ENCODE measurements at places on chromosomes 11 and 22.

DNA sequence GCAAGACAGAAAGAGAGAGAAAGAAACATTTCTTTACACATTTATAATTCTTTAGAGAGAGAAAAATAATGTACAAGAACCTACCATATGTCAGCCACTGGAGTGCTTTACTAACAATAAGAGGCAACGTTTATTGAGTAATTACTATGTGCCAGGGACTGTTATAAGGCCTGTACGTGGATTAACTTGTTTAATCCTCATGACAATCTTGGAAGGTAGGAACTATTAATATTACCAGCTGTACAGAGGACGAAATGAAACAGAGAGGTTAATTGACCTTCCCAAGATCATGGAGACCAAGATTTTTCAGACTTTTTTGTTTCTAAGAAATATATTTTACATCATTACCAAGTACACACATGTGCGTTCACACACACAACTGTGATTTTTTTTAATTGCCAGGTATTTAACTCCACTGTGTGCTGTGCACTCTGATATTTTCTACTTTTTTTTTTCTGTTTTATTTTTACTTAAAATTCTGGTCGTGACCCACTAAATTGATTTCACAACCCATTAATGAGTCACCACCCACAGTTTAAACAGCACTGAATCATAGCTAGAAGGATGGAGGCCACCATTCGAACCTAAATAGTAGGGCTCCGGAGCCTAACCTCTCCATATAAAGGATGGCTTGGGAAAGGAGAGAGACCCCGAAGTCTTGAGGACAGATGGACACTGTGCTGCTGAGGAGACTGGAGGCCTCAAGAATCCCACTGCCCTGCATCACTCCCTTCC lies 21.4 kb downstream of the CREB3L1 start:
- no peak for DNase-seq

- no peak for DNase-seq
Measured at GRCh38 chr11:73095613-73096012, 46.5 kb downstream of the FCHSD2 start.

DNA sequence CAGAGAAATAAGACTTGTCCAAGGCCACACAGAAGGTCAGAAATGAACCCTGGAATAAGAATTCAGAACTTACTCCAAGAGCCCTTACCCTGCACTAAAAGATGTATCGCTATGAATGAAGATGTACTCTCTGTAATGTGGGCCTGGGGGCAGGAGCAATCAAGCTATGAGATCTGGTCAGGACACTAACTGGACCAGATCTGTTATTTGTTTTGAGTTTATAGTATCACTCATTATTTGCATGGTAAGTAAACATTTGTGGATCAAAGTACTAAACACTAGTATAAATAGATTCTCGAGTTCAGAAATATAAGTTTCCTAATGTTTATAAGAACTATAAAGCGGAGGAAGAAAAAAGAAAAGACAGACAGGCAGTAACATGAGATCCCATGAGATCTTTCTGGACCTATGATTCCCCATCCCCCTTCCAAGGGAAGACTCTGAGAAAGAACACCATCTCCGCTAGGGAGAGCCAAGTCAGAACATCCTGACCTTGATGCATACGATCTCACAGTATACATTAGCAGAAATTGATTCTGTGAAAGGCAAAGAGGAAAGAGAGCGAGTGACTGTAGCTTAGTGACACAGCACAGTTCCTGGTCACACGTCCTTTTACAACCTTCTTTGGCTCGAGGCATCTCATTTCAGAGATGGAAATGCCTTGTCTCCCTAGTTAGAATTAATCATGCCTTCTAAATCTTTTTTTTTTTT lies 71.2 kb downstream of the USP35 start:
- DNase-seq: no peak

- no peak for DNase-seq
Measured at GRCh38 chr11:46410021-46410420, 18.4 kb upstream of the CHRM4 start.

DNA sequence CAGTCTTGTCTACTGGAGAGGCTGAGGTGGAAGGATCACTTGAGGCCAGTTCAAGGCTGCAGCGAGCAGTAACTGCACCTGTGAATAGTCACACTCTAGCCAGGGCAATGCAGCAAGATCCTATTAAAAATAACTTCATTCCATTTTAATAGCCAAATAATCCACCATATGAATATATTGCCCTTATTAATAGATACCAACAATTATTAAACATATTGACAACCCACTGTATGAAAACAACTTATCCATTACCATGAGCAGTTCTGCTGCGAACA lies 10.4 kb downstream of the GATD1 start:
- no peak for DNase-seq

GRCh38 chr11:8327761-8328192 lies 64.1 kb upstream of the LMO1 start:
- no peak for DNase-seq

All from HCT116 (cell line).